Stimulated activated CD4-positive, alpha-beta T cell treated with anti-CD3 and anti-CD28 coated beads, Interleukin-2, amount 100 ng/mL, for 4 hours (primary cell): ENCODE measurements at places on chromosomes 6 and 20.

- DNase-seq = no peak
Measured at GRCh38 chr20:10728873-10729670, 55.3 kb upstream of the JAG1 start.

DNA sequence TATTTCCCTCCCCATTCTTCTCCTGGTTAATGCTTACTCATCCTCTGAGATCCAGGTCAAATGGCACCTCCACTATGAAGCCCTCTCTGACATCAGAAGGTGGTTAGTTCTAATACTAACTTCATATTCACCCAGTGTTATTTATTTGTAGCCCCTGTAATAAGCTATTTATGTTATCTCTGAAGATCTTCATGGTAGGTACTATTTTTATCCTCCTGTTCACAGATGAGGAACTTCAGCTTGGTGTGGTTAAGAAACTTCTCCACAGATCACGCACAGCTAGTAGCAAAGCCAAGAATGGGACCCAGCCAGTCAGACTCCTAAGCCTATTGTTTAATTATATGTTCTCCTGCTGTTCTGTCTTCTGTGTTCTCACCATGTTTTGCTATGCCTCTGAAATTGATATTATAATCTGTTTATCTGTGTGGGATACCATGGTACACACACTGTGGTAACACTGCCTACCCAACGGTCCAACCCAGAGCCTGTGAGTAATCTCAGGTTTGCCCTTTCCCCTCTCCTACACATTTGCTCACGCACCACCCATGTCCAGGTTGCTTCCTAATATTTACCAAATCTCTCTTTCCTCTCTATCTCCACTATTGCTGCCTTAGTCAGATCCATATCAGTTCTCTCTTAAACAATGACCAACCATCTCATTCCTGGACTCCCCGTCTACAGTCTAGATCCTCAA is 98.4 kb downstream of the IPCEF1 start:
- DNase-seq = no peak

- no peak for DNase-seq
Measured at GRCh38 chr6:93827728-93828127, 408.4 kb upstream of the EPHA7 start.

DNA sequence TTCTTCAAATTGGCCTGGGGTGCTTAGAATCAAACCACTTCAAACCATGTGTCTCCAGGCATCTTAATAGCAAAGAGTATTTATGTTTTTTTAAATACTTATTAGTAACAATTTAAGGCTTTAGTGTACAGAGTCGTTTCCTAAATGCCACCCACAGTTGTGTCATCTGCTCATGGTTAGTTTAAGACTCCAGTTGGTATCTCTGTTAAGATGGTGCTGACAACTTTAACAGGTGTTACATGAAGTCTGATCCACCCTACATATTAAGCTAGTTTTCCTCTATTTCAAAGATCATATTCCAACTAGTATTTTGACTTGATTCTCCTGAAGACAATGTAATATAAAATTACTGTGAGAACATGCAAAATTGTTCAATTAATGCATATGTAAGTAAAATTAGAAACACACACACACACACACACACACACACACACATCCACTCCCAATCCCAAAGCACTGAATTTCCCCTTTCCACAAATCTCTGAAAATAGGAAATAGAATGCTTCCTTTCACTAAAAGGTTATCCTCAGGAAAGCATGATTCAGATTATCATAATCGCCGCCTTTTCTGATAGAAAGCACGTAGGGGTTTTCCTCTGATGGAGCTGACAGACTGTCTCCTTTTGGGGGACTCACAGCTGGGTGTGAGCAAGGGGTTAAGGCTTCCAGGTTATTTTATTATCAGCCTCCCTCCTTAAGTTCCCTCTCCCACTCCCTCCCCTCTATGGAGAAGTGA is 10.5 kb downstream of the CNKSR3 start:
- no peak for DNase-seq

- DNase-seq = no peak
Measured at GRCh38 chr6:27280064-27280539, 32.0 kb downstream of the POM121L2 start.

DNA sequence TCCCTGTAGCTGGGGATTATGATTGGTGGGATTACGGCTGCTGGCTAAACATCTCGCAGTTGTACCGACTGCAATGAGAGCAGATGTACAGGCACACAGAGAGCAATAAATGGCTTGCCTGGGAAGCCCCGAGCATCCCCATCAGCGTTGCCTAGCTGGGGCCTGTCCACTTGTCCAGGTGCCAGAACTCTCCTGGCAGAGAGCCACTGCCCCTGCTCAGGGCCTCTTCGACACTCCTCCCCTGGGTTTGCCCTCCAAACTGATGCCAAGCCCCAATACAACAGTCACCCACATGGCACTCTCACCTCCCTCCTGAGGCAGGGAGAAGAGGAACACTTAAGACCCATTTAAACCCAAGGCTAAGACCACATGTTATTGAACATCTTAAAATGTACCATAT is 715.1 kb downstream of the PTPRT start:
- no peak for DNase-seq

DNA sequence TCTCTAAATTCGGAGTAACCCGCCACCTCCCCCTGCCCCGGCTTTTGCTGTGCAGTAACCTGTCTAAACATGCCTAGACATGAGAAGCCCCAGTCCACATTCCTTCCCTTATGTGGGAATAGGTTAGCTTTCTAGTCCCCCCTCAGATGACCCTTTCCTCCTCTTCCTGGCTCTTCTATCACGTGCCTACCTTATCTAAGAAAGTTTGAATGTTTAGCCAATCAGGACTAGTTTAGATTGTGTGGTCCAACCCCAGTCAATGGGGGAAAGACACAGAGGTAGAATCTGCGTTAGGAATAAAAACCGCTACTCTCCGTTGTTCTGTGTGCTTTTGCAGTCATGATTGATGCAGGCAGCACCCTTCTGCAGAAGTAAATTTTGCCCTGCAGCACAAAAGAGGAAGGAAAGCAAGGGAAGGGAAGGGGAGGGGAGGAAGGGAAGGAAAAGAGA is 69.0 kb upstream of the CD93 start:
- DNase-seq = no peak

DNA sequence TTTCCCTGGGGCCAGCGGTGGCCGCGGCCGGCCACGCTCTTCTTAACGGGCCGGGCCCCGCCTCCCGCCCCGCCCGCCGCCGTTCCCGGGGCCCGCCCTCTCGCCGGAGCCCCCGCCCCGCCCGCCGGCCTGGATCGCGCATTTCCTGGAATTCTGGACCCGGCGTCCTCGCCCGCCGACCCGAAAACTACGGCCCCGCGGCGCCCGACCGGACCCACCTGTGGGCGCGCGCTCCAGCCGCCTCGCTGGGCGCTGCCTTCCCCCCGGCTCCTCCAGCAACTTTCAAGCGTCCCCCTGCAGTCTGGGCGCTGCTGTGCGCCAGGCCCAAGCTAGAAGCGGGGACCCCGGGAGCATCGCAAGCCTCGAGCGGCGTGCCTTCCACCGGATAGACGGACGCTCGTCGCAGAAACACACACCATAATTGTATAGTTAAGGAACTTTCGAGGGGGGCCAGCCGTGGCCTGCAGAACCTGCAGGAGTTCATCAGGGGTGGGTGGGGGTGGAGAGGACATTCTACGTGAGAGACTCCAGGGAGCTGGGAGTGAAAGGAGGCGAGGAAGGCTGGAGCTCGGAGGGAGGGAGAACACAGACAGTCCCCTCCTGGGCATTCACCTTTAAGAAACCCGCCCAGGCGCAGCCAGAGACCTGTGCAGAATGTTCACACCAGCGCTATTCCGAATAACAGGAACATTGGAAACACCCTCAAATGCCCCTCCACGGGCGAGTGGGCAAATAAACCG is at the start of gene ADA:
ADA (minus strand) TSS at position 16 of the 740 bp plus-strand sequence. CDS start 92 bp downstream, outside the sequence.
- no peak for DNase-seq

GRCh38 chr6:92114797-92115196 is 1304.6 kb downstream of the EPHA7 start:
- no peak for DNase-seq

GRCh38 chr6:100430962-100431361 is 33.8 kb downstream of the SIM1 start:
- DNase-seq = no peak

DNA sequence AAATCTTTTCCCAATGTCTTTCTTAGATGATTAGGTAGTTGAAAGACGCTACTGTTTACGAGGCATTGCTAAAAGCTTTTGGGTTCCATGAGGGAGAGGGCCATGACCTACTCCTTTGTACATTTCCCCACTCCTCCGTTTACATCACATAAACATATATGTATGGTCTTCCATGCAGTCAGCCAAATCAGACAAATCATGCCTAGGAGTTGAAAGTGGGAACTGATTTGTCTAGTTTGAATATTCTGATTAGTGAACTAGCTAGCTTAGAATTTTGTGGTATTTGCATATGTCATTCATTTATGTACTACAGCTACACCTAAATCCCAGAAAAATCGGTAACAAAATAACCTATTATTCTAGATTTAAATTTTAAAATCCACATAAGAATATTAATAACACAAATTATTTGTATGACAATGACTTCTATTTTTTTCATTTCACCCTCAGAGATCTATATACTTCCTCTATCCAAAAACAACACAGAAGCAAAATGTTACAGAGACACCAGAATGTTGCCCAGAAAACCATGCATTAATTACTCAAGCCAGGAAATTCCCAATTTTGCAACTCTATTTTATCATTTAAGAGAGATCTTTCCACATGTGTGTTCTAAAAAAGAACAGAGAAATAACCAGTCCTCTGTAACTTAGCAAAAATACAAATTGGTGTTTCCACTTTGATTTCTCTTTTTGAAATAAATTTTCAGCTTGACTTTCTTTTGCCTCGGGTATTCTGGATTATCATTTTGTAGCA is 231.9 kb downstream of the LAMA2 start:
- DNase-seq = no peak

- DNase-seq = no peak
Measured at GRCh38 chr6:79863566-79863965, 83.8 kb downstream of the ELOVL4 start.

DNA sequence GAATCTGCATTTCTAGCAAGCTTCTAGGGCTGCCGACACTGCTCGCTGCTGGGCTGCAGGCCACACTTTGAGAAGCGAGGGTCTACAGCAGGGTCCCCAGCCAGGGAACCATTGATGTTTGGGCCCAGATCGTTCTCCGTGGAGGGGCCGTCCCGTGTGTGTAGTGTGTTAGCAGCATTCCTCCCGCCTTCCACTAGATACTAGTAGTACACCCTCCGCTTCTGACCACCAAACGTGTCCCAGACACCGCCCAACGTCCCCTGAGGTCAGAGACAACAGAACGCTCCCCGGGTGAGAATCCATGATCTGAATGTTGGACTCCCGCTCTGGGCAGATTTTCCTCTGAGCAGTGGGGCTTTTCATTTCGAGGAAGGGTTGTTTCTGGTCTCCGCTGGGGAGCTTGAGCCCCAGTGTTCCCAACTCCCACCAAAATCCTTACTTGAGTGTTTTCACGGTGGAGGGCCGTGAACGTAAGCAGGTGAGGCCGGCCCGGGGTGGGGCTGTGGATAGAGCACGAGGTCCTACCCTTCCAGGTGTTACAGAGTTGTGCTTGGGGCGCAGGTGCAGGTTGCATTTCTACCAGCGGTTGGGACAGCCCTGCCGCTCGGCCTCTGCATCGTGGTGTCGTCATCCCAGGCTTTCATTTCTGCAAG is 124.6 kb downstream of the SYCP2 start:
- no peak for DNase-seq

- DNase-seq = no peak
Measured at GRCh38 chr6:19410481-19410880, 426.7 kb upstream of the ID4 start.

GRCh38 chr6:31122791-31123706 is 2.8 kb upstream of the CDSN start:
- DNase-seq = no peak

- no peak for DNase-seq
Measured at GRCh38 chr6:23784301-23784919, 341.6 kb upstream of the NRSN1 start.

DNA sequence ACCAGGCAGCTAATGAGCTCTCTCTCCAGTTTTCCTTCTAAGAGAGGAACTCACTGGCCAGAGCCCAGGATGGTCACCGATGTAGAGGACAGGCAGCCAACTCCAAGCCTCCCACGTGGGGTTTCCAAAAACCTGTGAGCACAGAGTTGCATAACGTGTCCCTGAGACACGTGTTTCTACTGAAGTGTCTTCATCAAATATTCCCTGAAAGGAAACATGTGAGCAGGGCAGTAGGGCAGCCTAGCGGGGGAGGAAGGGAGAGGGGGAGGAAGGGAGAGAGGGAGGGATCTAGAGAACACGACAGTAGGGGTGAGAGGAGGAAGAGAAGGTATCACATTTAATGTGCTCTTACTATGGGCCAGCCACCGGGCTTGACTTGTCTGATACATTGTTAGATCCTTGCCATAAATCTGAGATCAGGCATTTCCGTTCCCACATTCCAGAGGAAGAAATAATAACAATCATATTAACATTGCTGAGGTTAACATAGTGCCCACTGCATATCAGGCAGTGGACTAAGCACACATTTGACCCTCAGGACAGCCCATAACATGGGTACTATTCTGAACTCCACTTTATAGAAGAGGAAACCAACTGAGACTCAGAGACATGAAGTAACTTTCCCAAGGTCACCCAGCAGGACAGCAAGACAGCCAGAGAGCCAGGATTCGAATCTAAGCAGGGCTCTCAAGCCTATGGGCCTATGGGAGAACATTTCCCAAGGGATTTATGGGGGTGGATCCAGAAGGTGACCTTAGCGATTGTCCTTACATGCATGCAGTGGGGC is 4.5 kb upstream of the SYS1 start:
- no peak for DNase-seq

GRCh38 chr6:15269011-15269410 is 23.1 kb downstream of the JARID2 start:
- DNase-seq = no peak

DNA sequence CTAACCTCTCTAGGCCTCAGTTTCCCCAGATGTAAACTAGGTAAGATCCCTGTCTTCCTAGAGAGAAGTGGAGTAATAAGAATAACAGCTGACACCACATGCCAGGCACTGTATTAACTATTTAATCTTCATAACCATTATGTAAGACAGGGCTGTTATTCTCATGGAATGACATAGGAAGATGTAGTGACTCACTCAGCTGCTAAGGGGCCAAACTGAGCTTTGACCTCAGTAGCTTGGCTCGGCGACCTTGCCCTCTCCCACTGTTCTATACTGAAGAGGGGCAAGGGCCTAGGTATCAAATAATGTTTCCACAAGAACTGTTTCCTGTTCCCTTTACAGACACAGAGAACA is 2.9 kb upstream of the MDGA1 start:
- DNase-seq = no peak

GRCh38 chr20:33669224-33669623 is 2.5 kb downstream of the ACTL10 start:
- DNase-seq = no peak
